ENCODE measurements at places on chromosomes 3 and 15. TPM values are rescaled to one million over a fixed set of nuclear protein-coding genes. Genes with fewer than 3 reads are reported as not detected.

The CORO2B gene
- total RNA-seq: 3.6 TPM

The CLCN2 gene
- total RNA-seq: 3.8 TPM

GRCh38 chr15:87394676-87395075 lies 861.9 kb downstream of the NTRK3 start:
- no peaks in the 10 kb centered on the region for H3K36me3 ChIP-seq
- H3K4me1 ChIP-seq: no peaks in the 10 kb centered on the region
- DNase-seq: no peak
- no peak overlapping the region for H3K27ac ChIP-seq
- no peaks in the 10 kb centered on the region for H3K27me3 ChIP-seq

- H3K27me3 ChIP-seq: no peaks in the 10 kb centered on the region
- H3K27ac ChIP-seq: no peak overlapping the region
- H3K36me3 ChIP-seq: no peaks in the 10 kb centered on the region
- DNase-seq: no peak
- H3K4me1 ChIP-seq: no peaks in the 10 kb centered on the region
- no peak overlapping the region for H3K4me3 ChIP-seq
Measured at GRCh38 chr3:76403556-76403955, 618.2 kb upstream of the ZNF717 start.

DNA sequence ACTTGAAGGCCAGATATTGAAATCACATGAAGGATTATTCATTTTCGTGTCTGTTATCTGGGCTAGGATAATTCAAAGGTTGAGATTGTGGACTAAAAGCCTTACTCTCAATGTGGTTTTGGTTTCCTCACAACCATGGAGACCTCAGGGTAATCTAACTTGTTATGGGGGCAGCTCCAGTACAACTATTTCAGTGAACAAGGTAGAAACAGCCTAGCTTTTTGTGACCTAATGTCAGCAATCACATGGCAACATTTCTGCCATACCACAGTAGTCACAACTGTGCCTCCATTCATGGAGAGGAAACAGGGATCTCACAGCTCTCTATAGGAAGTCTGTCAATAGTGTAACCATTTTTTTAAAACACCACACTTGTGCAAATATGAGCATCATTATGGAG lies 62.4 kb upstream of the RARB start:
- no peaks in the 10 kb centered on the region for H3K36me3 ChIP-seq
- no peak overlapping the region for H3K4me3 ChIP-seq
- no peaks in the 10 kb centered on the region for H3K27me3 ChIP-seq
- DNase-seq: no peak
- no peak overlapping the region for H3K27ac ChIP-seq

GRCh38 chr15:70708839-70709238 lies 54.5 kb downstream of the UACA start:
- H3K27me3 ChIP-seq: peaks cover 9% of the 10 kb centered on the region
- peaks cover 9% of the 10 kb centered on the region for H3K4me1 ChIP-seq
- no peaks in the 10 kb centered on the region for H3K36me3 ChIP-seq
- H3K27ac ChIP-seq: no peak overlapping the region
- no peak overlapping the region for H3K4me3 ChIP-seq

GRCh38 chr15:36798366-36798765 lies 218.9 kb downstream of the CDIN1 start:
- no peak for DNase-seq
- H3K4me1 ChIP-seq: no peaks in the 10 kb centered on the region
- H3K27ac ChIP-seq: no peak overlapping the region
- no peaks in the 10 kb centered on the region for H3K36me3 ChIP-seq
- no peak overlapping the region for H3K4me3 ChIP-seq
- H3K27me3 ChIP-seq: no peaks in the 10 kb centered on the region

The ALS2CL gene
- 64.5 TPM for total RNA-seq

DNA sequence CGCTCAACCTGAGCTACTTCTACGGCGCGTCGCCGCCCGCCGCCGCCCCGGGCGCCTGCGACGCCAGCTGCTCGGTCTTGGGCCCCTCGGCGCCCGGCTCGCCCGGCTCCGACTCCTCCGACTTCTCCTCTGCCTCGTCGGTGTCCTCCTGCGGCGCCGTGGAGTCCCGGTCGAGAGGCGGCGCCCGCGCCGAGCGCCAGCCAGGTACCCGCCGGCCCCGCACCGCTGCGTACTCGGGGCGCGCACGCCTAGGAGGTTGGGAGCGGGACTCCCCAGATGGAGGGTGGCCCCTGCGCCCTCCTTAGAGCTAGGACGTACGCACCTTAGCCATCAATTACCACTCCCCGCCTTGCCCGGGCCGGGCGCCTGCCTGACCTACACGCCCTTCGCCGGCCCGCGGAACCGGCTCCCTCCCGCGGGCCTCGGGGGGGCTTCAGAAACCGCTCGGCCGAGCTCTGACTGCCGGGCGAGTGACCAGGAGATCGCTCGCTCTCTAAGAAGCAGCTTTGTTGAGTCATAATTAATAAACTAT lies 466 bp downstream of the NFKBIZ start:
- peak; percentile 82 for DNase-seq
- peaks cover 41% of the 10 kb centered on the region for H3K4me1 ChIP-seq
- no peaks in the 10 kb centered on the region for H3K27me3 ChIP-seq
- H3K36me3 ChIP-seq: peaks cover 33% of the 10 kb centered on the region
- peak overlapping the region; percentile 92 for H3K4me3 ChIP-seq

DNA sequence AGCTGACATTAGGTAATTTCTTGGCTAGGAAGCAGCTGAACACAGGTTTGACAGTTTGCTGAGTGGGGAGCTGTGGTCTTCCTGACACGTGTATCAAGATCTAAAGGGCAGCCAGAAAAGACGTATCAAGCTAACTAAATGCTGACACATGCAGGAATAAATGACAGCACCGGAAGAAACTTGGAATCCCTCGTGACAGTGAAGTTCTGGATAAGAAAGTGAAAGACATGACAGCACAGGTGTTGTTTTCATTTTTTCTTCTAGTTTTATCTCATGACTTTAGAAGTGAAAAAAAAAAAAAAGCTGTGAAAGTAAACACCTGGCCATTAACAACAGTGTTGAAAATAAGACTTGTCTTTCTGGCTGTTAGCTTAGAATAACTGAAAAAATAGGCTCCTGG lies 48.7 kb downstream of the FGF7 start:
- no peaks in the 10 kb centered on the region for H3K27me3 ChIP-seq
- DNase-seq: no peak
- H3K4me1 ChIP-seq: no peaks in the 10 kb centered on the region
- no peak overlapping the region for H3K27ac ChIP-seq
- no peak overlapping the region for H3K4me3 ChIP-seq

GRCh38 chr3:110971010-110971601 lies 100.5 kb upstream of the NECTIN3 start:
- no peak for DNase-seq
- no peak overlapping the region for H3K27ac ChIP-seq
- H3K4me3 ChIP-seq: no peak overlapping the region
- H3K27me3 ChIP-seq: no peaks in the 10 kb centered on the region
- no peaks in the 10 kb centered on the region for H3K4me1 ChIP-seq

The HEXA gene
- total RNA-seq: 185 TPM

DNA sequence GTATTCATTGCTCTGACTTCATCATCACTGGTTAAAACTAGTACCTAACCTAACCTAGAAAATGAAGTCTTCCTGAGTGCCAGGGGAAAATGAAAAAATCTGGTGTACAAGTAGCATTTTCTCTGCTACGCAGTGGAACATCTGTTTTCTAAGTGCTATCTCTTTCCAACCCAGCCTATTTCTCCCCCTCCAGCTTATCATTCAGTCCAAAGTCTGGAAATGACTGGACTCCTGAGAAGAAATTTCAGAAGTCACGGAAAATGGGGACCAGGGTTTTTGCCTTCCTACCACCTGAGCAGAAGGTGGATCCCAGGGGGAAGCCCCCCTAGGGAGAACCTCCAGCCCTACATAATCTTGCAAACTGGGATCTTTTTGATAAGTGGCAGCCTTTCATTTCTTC lies 9.6 kb upstream of the GLCE start:
- no peak overlapping the region for H3K4me3 ChIP-seq
- H3K27me3 ChIP-seq: no peaks in the 10 kb centered on the region
- H3K4me1 ChIP-seq: no peaks in the 10 kb centered on the region

The CCRL2 gene
- 28.5 TPM for total RNA-seq

The TUSC7 gene
- not detected for total RNA-seq

DNA sequence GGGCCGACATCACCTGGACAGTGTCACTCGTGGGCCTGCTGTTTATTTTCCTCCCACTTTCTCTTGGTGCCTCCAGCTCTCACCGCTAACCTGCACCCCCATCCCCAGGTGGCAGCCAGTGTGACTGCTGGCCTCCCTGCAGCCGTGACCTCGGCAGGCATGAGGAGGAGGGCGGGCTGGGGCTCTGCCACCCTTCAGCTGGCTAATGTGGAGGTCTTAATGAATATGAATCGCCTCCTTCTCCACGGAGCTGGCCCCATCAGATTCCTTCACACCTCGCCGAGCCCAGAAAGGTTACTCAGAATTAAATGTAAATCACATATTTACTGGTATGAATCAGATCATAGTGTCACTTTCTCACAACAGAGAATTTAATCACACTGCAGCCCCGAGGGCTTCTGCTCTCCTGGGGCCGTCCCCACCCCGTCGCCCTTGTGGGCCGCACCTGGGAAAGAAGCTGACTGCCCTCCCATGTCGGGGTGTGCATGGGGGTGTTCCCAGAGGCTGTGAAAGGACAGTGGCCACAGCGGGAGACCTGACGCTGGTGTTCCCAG lies 171.1 kb upstream of the TLE3 start:
- no peaks in the 10 kb centered on the region for H3K36me3 ChIP-seq
- no peak overlapping the region for H3K27ac ChIP-seq
- H3K4me1 ChIP-seq: peaks cover 40% of the 10 kb centered on the region
- no peak overlapping the region for H3K4me3 ChIP-seq

The ISL2 gene
- total RNA-seq: not detected

The CD200 gene
- total RNA-seq: 6.5 TPM

- H3K27me3 ChIP-seq: no peaks in the 10 kb centered on the region
- no peaks in the 10 kb centered on the region for H3K36me3 ChIP-seq
- no peak for DNase-seq
- H3K27ac ChIP-seq: no peak overlapping the region
- H3K4me1 ChIP-seq: no peaks in the 10 kb centered on the region
Measured at GRCh38 chr15:35197306-35197705, 112.2 kb upstream of the NANOGP8 start.

- H3K27ac ChIP-seq: no peak overlapping the region
- H3K27me3 ChIP-seq: no peaks in the 10 kb centered on the region
- no peak overlapping the region for H3K4me3 ChIP-seq
- no peaks in the 10 kb centered on the region for H3K4me1 ChIP-seq
- no peaks in the 10 kb centered on the region for H3K36me3 ChIP-seq
- no peak for DNase-seq
Measured at GRCh38 chr3:156603379-156604017, 48.6 kb upstream of the SSR3 start.

- no peak overlapping the region for H3K27ac ChIP-seq
- no peaks in the 10 kb centered on the region for H3K27me3 ChIP-seq
- no peaks in the 10 kb centered on the region for H3K36me3 ChIP-seq
- no peak overlapping the region for H3K4me3 ChIP-seq
Measured at GRCh38 chr3:30984855-30985749, 90.6 kb upstream of the GADL1 start.

The CXCR6 gene
- 4.7 TPM for total RNA-seq

DNA sequence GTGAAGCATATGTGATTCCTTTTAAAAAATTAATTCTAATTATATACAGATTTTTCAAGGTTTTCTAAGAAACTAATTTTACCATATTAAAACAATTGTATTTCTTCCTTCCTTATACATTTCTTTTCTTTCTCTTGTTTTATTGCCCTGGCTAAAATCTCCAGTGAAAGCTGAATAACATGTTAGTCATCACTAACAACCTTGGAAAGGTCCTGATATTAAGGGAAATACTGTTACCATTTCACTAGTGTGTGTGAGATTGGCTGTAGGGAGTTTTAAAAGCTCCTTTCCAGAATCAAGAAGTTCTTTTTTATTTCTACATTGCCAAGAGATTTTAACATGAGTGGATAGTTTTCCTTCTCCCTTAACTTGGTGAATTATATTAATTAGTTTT lies 229.7 kb upstream of the EIF1B start:
- H3K27ac ChIP-seq: no peak overlapping the region
- no peaks in the 10 kb centered on the region for H3K36me3 ChIP-seq
- no peaks in the 10 kb centered on the region for H3K27me3 ChIP-seq
- no peak overlapping the region for H3K4me3 ChIP-seq

The LRTM1 gene
- not detected for total RNA-seq

The ARID3B gene
- total RNA-seq: 10.7 TPM

GRCh38 chr3:87350367-87351199 lies 74.2 kb upstream of the POU1F1 start:
- H3K36me3 ChIP-seq: no peaks in the 10 kb centered on the region
- no peak overlapping the region for H3K4me3 ChIP-seq
- H3K27ac ChIP-seq: no peak overlapping the region
- no peak for DNase-seq
- no peaks in the 10 kb centered on the region for H3K4me1 ChIP-seq

DNA sequence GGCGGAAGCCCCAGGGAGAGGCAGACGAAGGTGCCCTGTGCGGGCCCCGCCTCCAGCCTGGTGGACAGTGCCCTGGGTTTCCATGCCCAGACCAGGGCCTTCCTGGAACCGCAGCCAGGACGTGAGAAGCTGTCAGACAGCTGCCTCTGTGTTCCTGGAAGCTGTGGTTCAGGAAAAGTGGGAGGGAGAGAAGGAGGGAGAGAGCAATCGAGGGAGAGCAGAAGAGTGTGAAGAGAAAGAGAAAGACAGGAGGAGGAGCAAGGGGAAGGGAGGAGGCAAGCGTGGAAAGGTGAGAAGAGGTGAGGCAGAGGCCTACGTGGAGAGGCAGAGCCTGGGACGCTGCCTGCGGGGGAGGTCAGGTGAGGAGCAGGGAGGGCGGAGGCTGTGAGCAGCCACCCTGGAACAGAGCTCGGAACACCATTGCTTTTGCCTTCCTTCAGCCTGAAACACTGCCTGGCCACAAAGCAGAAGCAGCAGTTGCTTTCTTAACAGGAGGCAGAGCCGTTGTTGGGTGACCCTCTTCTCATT lies 18.6 kb downstream of the ZDHHC19 start:
- H3K4me3 ChIP-seq: no peak overlapping the region
- peaks cover 21% of the 10 kb centered on the region for H3K4me1 ChIP-seq
- no peaks in the 10 kb centered on the region for H3K36me3 ChIP-seq
- DNase-seq: no peak
- H3K27ac ChIP-seq: peak overlapping the region; percentile 80

GRCh38 chr3:186825294-186825821 lies 17.2 kb upstream of the ADIPOQ start:
- H3K4me1 ChIP-seq: peaks cover 12% of the 10 kb centered on the region
- no peak for DNase-seq
- H3K36me3 ChIP-seq: no peaks in the 10 kb centered on the region
- no peak overlapping the region for H3K4me3 ChIP-seq

The BUB1B gene
- total RNA-seq: 1.8 TPM

- no peaks in the 10 kb centered on the region for H3K36me3 ChIP-seq
- no peak overlapping the region for H3K4me3 ChIP-seq
- H3K27ac ChIP-seq: no peak overlapping the region
- H3K27me3 ChIP-seq: no peaks in the 10 kb centered on the region
- DNase-seq: no peak
Measured at GRCh38 chr15:62605282-62605681, 437.3 kb upstream of the TPM1 start.

- H3K27ac ChIP-seq: peak overlapping the region; percentile 85
- peak; percentile 70 for DNase-seq
- H3K27me3 ChIP-seq: no peaks in the 10 kb centered on the region
Measured at GRCh38 chr3:194270627-194271459, 80.3 kb downstream of the CPN2 start.
